ENCODE measurements at places on chromosomes 5 and 9.

DNA sequence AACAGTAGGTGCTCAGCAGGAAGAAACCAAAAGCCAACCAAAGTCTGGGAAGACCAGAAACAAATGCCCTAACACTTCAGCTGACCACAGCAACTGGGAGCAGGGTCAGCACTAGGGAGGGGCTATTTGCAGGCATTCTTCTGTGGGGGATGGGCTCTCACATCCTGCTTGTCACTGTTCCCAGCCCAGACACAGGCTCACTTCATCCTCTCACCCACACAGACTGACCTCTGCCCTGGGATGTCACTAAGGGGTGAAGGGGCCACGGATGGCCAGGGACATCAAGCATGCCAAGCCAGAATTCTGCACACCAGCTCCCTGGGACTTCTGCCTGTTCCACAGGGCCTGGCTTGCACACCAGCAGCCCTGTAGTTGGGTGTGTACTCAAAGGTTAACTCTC is 28.7 kb downstream of the GFRA3 start:
- DNase-seq: no peak

GRCh38 chr9:133003071-133003461 is 24.6 kb downstream of the GFI1B start:
- no peak for DNase-seq

DNA sequence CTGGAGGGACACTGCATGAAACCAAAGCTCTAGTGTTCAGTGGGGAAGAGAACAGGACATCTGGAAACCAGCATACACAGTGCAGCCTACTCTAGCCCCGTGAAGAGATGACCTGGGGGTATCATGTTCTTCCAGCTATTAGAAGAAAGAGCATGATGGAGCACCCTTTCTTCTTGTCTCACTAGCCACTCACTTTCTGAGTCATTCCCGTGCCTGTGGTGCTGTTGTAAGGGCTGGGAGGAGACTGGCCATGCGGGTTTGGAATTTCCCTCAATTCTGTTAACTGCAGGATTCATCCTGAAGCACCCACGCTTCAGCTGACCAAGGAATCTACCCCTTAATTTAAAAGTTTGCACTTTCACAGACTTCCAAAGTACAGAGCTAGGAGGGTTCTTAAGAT is 137.0 kb downstream of the COL23A1 start:
- no peak for DNase-seq

DNA sequence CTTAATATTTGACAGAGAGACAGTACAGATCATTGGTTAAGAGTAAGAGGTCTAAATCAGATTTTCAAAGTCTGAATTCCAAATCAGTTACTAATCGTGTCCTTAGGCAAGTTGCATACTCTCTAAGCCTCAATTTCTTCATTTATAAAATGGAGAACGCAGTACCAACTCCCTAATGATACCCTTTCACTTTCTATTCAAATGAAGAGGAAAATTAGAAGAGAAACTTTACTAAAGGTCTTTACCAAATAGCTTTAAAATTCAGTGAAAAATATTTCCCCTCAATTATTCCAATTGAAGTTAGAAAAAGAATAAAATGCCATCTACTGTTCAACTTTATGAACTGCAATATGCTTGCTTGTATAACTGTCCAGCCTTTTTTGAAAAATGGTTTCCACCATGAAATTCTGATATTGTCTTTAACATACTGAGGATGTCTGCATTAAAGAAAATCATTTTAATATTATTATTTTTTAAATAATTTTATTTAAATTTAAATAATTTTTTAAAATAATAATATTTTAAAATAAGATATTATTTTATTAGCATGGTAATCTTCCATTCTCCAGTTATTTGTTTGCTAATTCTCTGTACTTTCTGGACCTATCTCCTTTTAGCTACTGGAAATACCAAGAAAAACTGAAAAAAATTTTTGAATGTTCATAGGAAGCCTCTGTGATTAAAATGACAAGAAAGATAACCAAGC is 36.0 kb downstream of the POC5 start:
- DNase-seq: no peak

GRCh38 chr5:103450333-103451061 is 112.1 kb downstream of the NUDT12 start:
- DNase-seq: no peak

DNA sequence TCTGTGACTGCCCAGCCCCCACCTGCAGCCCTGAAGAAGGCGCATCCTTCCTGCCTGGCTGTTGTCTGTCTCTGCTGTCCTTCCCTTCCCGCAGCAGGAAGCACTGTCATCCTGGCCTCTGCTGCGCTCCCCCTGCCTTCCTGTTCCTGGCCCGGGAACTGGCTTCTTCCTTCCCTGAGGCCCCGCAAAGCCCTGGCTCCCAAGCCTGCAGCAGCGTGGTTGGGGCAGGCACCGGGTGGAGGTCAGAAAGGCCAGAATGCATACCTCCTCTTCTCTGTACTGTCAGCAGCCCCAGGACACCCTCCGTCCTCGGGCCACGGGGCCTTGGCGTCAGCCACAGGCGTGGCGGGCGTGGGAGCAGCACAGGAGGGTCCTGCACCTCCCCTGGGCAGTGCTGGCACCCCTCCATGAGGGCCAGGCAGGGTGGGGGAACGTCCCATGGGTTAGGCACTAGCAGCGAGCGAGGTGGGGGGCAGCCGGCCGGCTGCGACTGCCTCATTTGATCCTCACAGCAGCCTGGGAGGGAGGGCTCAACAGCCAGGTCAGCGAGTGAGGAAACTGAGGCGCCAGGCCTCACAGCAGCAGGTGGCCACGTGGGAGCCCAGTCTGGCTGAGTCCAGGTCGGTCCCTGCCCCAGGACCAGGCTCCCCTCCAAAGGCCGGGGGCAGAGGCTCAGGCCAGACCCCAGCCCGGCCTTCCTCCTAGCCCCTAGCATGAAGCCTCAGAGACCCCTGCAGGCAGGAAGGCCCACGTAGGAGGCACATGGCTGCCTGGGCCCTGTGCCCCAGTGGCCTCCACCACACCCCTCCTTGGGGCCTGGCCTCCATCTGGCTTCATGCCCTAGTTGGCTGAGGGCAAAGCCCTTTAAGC is 9.4 kb downstream of the FLT4 start:
- DNase-seq: no peak

DNA sequence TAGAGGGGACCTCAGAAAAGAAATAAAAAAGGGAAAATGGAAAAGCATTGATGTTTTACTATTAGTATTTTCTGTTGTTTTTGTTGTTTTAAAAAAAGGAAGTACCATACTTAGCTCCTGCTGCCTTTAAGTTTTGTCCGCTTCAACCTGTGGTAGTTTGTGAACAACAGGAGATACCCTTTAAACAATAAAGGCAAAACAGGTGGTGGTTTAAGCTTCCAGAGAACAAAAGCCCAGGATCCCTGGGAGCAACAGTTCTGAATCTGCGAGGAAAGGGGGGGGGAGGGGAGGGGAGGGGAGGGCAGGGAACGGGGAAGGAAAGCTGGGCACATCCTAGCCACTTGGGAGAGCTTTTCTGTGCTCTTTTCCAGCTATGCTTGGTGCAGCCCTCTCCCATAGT is 2.1 kb upstream of the PSIP1 start:
- DNase-seq: no peak

DNA sequence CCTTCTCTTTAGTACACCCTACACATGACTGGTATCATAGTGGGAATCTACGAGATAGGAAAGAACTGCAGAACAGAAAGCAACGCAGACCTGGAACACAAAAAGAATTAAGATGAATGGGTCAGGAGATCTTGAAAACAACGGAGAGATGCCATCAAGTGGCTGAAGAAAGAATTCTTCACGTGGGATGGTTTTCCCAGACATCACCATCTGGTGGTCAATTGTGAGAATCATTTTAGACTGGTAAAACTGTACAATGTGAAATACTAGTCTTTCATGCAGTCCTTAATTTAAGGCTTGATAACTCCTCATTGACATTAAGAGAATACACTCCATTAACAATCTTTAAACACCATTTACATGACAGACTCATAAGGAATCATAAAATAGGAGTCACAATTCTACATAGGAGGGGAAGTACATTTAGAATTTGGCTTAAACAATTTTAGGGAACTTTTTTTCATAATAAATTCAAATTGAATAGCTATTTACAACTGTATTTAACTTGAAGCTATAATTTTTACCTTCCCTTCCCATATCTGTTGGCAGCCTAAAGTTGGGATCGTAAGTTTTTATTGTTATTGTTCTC is 128.4 kb upstream of the TRPM3 start:
- no peak for DNase-seq

GRCh38 chr9:121878271-121878822 is 214.8 kb downstream of the TTLL11 start:
- no peak for DNase-seq

- DNase-seq: no peak
Measured at GRCh38 chr9:89770531-89771174, 165.8 kb downstream of the GADD45G start.

DNA sequence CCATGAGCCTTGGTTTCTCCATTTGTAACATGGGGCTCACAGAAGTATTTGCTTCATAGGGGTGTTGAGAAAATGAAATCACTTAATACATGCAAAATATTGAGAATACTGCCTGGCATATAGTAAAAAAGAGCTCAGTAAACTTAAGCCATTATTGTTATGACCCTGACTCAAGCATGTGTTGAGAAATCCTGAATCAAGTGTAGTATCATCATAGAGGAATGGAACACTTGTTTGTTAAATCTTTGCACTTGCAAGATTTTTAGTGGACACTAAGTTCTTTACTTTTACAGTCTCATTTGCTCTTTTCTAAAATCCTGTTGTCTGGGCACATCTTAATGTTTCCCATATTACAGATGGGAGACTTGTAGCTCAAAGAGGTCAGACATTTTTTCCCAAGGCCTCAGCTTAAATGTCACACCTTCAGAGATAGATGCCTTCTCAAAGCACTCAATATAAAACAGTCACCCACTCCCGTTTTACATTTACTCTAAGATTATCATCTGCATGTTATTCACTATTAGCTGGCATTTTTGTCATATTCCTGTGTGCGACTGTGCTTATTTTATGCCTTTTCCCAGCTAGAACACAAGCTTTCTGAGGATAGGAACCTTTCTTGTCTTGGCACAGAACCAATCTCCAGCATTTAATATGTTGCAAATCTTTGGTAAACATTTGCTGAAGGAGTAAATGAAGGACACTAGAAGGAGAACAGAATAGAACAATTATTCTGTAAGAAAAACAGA is 250.0 kb upstream of the TNC start:
- no peak for DNase-seq

DNA sequence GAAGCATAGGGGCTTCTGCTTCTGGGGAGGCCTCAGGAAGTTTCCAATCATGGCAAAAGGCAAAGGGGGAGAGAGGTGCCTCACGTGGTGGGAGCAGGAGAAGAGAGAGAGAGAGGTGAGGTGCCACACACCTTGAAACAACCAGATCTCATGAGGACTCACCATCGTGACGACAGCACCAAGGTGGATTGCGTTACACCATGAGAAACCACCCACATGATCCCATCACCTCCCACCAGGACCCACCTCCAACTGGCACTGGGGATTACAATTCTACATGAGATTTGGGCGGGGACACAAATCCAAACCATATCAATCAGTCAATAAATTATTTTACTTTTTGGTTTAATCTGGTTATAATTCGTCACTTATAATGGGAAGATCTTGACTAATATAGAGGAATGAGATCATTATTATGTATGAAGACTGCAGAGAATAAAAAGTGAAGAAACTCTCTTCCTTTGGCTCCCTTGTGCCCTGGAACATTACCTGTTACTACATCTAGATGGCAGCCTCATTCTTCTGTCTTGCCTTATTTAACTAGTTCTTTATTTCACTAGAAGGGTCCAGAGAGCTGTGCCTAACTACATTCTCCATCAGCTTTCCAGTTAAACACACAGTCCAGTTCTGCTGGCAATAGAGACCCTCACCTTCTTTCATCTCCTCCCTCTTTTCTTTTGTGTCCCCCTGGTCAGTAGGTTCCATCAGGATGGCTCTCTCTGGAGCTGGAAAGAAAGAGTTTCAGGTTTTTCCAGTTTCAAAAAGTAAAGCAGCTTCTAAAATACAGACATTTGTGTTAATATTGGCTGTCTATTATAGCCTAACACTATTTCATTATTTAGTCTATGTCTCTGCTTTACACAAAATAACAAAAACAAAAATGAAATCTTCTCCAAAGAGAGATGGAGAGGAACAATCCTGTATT is 21.7 kb upstream of the SPINK7 start:
- no peak for DNase-seq

GRCh38 chr9:6076851-6077250 is 61.4 kb upstream of the RANBP6 start:
- DNase-seq: no peak

- no peak for DNase-seq
Measured at GRCh38 chr5:64688391-64688790, 1.9 kb upstream of the SHISAL2B start.

GRCh38 chr9:113781896-113782295 is 94.2 kb upstream of the ZNF618 start:
- no peak for DNase-seq

GRCh38 chr9:116074658-116075057 is 78.9 kb upstream of the PAPPA start:
- DNase-seq: no peak

- no peak for DNase-seq
Measured at GRCh38 chr9:73434826-73435225, 283.2 kb downstream of the ANXA1 start.

DNA sequence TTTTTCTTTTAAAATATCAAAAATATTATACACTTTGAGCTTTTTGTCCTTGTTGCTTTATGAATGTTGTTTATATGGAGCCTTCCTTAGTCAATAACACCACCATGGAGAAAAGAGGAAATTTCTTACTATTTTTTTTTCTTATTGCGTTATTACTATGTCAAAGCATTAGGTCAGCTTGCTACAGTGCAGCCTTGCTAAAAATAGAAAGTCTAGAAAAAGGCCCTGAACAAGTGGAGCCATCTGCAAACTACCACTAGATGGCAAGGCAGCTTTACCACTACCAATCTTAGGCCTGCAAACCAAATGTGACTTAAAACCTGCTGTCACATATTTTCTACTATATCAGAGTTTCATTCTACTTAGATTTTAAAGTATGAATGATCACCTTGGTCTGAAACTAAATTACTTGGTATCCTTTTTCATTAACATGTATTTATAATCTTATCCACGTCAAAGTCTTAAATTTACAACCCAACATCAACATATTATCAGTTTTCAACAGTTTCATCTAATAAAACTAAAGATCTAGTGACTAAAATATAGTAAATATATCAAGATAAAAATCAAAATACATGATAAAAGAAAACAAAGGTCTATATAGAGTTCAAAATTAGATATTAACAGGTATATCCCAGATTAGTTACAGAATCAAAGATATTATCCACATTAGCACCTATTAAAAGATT is 113.1 kb upstream of the ACOT12 start:
- DNase-seq: no peak

DNA sequence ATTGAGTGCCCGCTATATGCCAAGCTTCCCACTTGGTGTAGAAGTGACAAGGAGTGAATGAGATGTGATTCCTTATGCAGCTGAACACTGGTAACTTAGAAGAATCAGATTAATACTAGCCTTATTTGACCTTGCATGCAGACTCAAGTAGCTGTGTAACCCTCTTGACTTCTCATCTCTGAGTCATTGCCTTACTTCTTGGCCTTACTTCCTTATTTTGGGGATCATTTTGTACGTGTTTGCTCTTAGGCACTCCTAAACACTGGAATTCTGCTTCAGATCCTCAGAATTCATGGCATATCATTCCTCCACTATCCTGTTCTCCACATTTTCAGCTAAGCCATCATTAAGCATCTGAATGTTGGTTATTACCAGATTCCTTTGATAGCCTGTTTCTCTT is 948.9 kb upstream of the ARRDC3 start:
- no peak for DNase-seq

Measured in activated CD8-positive, alpha-beta memory T cell treated with anti-CD3 and anti-CD28 coated beads for 1 hour (primary cell).